Activated gamma-delta T cell treated with anti-CD3 and anti-CD28 coated beads, Interleukin-2, amount 50 U/mL, for 16 hours (primary cell): ENCODE measurements at places on chromosomes 4 and X.

GRCh38 chr4:183153190-183153916 is 54.3 kb downstream of the WWC2 start:
- DNase-seq: no peak

GRCh38 chrX:97629597-97629985 is 745.9 kb downstream of the RPA4 start:
- no peak for DNase-seq

- no peak for DNase-seq
These were observed 36.7 kb upstream of the STS start for GRCh38 chrX:7110821-7111276.

GRCh38 chr4:105620640-105621323 is 68.4 kb downstream of the ARHGEF38 start:
- no peak for DNase-seq

GRCh38 chr4:154329268-154329868 is 162.2 kb downstream of the DCHS2 start:
- DNase-seq: no peak

DNA sequence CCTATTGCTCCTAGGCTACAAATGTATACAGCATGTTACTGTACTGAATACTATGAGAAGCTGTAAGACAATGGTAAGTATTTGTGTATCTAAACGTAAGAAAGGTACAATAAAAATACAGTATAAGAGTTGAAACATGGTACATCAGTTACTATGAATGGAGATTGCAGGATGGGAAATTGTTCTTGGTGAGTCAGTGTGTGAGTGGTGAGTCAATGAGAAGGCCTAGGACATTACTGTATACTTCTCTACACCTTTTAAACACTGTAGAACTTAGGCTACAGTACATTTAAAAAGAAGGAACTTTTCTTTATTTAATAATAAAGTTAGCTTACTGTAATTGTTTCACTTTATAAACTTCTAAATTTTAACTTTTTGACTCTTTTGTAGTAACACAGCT is 2603.2 kb downstream of the PCDH7 start:
- DNase-seq: no peak

- DNase-seq: no peak
These were observed 25.6 kb downstream of the SORBS2 start for GRCh38 chr4:185786422-185786821.

DNA sequence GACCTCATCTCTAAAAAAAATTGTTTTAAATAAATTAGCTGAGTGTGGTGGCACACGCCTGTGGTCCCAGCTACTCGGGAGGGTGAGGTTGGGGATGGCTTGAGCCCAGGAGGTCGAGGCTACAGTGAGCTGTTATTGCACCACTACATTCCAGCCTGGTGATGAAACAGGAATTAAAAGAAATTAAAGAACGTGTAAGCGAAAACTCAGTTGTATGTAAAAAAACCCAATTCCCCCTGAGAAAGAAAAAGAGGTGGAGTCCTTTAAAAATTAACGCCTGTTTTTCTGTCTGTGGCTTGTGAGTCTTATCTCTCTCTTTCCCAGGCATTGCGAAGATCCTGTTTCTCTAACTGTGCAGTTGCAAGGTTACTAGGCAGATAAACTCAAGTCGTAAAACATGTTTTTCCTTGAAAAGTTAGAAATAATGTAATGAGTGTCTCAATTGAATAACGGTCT is 22.1 kb downstream of the EPGN start:
- DNase-seq: no peak

- no peak for DNase-seq
These were observed 211.5 kb upstream of the MID1 start for GRCh38 chrX:10831716-10832502.

GRCh38 chrX:149433051-149433450 is 72.1 kb downstream of the IDS start:
- DNase-seq: no peak

DNA sequence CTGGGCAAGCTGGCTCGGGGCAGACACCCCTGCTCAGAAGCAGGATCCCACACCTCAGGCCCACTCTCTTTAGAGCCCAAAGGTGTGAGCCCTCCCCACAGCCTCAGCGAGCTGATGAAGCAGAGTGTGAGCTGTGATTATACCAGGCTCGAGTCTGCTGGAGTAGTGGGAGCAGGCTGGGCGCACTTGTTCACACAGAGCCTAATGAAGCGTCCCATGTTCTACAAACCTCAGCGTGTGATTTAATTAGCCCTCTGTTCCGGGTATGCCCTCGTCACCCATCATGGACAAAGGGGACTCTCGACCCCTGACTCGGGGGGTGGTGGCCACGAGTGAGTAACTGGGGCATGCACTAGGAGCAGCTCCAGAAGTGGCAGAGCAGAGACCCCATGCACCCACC is 62.3 kb downstream of the PPP2R2C start:
- DNase-seq: no peak

GRCh38 chr4:7779432-7779768 is 160.3 kb downstream of the AFAP1 start:
- no peak for DNase-seq

DNA sequence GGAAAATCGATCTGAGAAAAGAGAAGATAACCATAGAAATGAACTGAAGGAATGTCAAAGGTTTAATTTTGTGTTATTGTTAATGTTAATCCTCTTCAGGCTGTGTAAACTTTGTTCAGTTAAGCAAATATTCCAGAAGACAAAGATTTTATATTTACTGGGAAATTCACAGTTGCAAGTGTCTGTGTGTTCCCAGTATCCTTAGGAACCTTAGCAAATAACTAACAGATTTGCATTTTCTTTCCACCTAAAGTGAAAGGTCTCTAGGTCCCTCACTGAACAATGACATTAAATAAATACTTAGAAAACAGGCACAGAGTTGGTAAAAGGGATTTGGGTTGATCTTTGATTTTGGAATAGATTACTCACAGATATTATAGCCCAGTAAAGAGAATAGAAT is 324.7 kb downstream of the C4orf33 start:
- DNase-seq: no peak

- no peak for DNase-seq
These were observed 34.7 kb upstream of the ASMTL start for GRCh38 chrX:1487401-1487800.

- DNase-seq: no peak
These were observed 1.5 kb upstream of the DDX3X start for GRCh38 chrX:41332408-41333002.

GRCh38 chr4:21845663-21846062 is 102.9 kb downstream of the KCNIP4 start:
- DNase-seq: no peak

- DNase-seq: no peak
These were observed 360.7 kb downstream of the PCDH7 start for GRCh38 chr4:31080887-31081286.

DNA sequence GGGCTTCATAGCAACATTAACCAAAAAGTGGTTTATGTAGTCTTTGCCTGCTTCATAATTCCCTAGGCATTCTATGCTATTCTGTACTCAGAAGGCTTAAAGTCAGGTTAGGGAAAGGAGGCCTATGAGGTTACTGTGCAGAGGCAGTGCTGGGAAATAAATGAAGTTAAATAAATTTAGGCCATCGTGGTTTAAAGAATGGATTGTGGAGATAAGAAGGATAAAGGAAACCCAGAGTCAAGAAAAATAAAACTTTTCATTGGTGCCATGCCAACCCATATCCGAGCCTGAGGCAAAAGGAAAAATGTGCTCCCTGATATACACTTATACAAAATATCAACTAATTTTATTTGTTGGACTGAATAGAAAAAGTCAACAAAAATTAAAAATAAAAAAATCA is 70.2 kb downstream of the AR start:
- no peak for DNase-seq
